ENCODE measurements at places on chromosomes 2 and 18. TPM values are rescaled to one million over a fixed set of nuclear protein-coding genes. Genes with fewer than 3 reads are reported as not detected.

The MRPL44 gene
- total RNA-seq = 19.1 TPM

The EPHA4 gene
- 27.3 TPM for total RNA-seq

The COPS8 gene
- 87.4 TPM for total RNA-seq

The GRHL1 gene
- total RNA-seq = 0.33 TPM

The BOLL gene
- total RNA-seq = not detected

The GAREM2 gene
- total RNA-seq = 2.4 TPM

The LRRC30 gene
- total RNA-seq = not detected

The ANTXR1 gene
- total RNA-seq = 89.3 TPM

The HAAO gene
- total RNA-seq = 0.85 TPM

The CCDC85A gene
- total RNA-seq = 0.13 TPM

The UBE2F gene
- 38.1 TPM for total RNA-seq

The CCL20 gene
- not detected for total RNA-seq

The MAP3K19 gene
- not detected for total RNA-seq

The VWA3B gene
- total RNA-seq = not detected

The REG3A gene
- total RNA-seq = not detected

The OSR1 gene
- 11.6 TPM for total RNA-seq

The CAPN14 gene
- 0.26 TPM for total RNA-seq

The DNAJC5G gene
- not detected for total RNA-seq

The PRR30 gene
- total RNA-seq = not detected

The CRYGD gene
- total RNA-seq = not detected

The LOXL3 gene
- total RNA-seq = 110 TPM

The FAM110C gene
- 0.07 TPM for total RNA-seq

The RUFY4 gene
- total RNA-seq = not detected

The ABCG5 gene
- total RNA-seq = not detected

The IL37 gene
- total RNA-seq = not detected

The CPO gene
- not detected for total RNA-seq

The FOXD4L1 gene
- total RNA-seq = 0.13 TPM

The SP140 gene
- 0.52 TPM for total RNA-seq

The ZAP70 gene
- total RNA-seq = 0.13 TPM

The PCARE gene
- not detected for total RNA-seq

The HNMT gene
- 69.4 TPM for total RNA-seq

The CIDEA gene
- total RNA-seq = 0.13 TPM

The MATN3 gene
- total RNA-seq = 3.4 TPM

The PLA2R1 gene
- 33.7 TPM for total RNA-seq

The KCNIP3 gene
- 0.65 TPM for total RNA-seq

The GGCX gene
- 80.2 TPM for total RNA-seq

The CAMKMT gene
- 7.4 TPM for total RNA-seq

The MOCOS gene
- 5.6 TPM for total RNA-seq

The CELF4 gene
- not detected for total RNA-seq

The SPHKAP gene
- total RNA-seq = 0.13 TPM

The SLC9A4 gene
- 0.03 TPM for total RNA-seq

The RBM43 gene
- 8.1 TPM for total RNA-seq

The SLC23A3 gene
- total RNA-seq = 8.1 TPM

The ASPRV1 gene
- total RNA-seq = 0.46 TPM

The ZNF521 gene
- 20.7 TPM for total RNA-seq

The ARMC9 gene
- total RNA-seq = 246 TPM

The CROCC2 gene
- total RNA-seq = 0.13 TPM

The GAD1 gene
- total RNA-seq = 0.07 TPM

The AQP12B gene
- not detected for total RNA-seq

The LCT gene
- total RNA-seq = 0.03 TPM

The MC2R gene
- total RNA-seq = not detected

The HOXD13 gene
- not detected for total RNA-seq

The EPB41L3 gene
- total RNA-seq = 3.6 TPM

The UPP2 gene
- total RNA-seq = not detected

The RAB17 gene
- 0.83 TPM for total RNA-seq

The HJURP gene
- 5.2 TPM for total RNA-seq

The DCDC2C gene
- not detected for total RNA-seq

The HDHD2 gene
- 15.4 TPM for total RNA-seq

Measured in smooth muscle cell of the pulmonary artery (primary cell).